IPS DF 6.9 (cell line): ENCODE measurements at places on chromosomes 6 and 20.

DNA sequence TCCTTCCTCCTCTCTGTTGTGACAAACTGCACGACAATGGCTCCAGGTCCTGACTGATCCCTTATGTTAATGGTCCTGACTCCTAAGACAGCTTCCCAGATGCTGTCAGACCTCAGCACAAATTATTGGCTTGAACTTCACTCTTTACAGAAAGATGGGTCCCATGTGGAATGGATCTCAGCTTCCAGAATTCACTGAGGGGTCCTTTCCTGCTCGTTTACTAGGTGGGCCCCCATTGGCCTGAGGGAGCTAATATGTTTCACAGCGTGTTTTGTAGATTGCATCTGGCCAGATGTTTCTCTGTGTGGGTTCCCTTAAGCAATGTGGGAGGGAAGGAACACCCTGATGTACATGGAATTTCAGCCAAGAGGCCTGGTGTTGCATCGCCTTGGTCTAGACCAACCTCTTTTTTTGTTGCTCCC, 826.6 kb downstream of the MAFB start:
- DNase-seq: no peak

DNA sequence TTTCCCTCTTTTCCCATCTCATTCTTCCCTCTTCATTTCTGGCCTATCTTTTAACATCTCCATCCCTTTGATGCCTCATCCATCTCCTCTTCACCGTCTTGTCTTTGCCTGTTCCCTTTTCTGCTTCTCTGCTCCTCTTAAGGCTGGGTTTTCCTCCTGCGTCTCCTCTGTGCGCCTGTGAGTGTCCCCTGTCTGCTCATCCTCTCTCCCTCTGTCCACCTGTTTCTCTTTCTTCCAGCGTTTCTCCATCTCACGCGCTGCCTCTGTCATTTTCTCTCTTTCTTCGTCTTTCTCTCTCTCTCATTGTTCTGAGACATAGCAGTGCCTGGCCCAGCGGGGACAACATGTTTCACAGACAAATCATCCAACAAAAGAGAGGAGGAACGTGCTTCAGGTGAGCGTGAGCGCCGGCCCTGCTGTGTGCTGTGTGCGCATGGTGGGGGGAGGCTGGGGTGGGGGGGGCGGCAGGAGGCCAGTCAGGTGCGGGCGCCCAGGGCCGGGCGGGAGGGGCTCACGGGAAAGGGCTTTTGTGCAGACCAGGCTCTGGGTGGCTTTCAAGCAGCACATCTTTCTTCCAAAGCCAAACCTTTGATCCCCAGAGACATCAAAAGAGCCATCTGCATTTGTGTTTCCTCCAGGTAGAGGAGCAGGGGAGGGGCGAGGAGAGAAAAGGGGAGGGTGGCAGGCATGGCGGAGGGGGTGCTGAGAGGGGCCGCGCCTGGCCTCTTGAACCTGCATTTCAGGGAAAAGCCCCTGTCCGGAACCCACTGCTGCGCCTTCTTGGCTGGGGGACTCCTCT, 121.3 kb downstream of the VEGFA start:
- no peak for DNase-seq

DNA sequence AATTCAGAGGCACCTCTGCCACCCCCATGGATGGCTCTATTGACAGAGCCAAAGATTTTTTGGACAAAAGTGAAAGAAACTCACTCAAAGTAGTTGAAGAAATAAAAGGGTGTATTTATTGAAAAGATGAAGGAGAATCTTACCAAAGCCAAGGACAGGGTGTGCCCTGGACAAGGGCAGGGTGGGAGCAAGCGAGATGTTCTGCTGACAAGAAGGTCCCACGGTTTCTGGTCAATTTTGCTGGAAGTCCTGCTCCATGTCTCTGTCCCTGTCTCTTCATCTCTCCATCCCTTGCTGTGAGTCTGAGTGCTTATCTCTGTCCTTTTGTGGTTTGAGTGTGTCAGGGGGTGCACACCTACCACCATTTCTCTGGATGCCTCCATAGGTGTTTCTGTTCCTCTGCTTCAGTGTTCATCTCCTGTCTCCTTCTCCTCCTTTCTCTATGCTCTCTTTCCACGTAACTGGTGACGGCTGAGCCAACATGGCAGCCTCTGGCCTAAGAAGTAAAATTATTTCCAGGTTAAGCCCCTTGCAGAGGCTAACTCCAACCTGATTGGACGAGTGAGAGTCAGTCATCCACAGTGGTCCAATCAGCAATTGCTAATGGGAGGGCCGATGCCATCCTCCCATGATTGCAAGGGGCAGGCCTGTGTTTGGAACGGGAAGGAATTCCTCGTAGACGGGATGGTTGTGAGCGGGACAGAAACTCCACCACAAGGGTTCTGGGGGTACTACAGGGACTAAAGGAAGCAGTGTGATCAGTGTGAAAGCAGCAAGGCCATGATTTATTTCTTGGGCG, 502.1 kb upstream of the CDH4 start:
- no peak for DNase-seq

GRCh38 chr6:84546427-84546914, 217.9 kb downstream of the TBX18 start:
- no peak for DNase-seq

DNA sequence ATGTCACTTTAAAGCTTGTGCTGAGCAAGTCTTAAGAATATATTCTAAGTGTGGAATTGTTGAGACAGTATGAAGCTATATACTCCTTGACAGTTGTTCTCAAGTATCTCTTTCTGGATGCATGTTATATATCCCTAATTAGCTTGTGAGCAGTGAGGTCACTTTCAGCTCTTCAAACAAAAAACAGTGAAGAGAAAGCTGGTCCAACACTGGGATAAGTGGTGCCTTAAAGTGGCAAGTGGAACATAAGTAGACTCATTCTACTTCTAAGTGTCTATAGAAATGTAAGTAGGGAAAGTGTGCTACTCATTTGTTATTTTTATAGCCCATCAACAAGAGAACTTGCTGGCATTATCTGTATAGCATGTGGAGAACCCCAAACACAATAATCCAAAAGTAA, 133.1 kb upstream of the BACH2 start:
- no peak for DNase-seq

- no peak for DNase-seq
Measured at GRCh38 chr6:2693231-2693630, 57.5 kb downstream of the MYLK4 start.
